ENCODE measurements at places on chromosomes 7 and 10.

GRCh38 chr7:132276976-132277725, 299.1 kb downstream of the PLXNA4 start:
- no peak for DNase-seq

- no peak for DNase-seq
Measured at GRCh38 chr7:140624392-140625191, 16.0 kb downstream of the DENND2A start.

GRCh38 chr7:112990624-112991023, 96.0 kb downstream of the GPR85 start:
- DNase-seq, result no peak

- DNase-seq, result no peak
Measured at GRCh38 chr10:128124813-128125403, 1.3 kb downstream of the MKI67 start.

GRCh38 chr7:72925546-72926120, 738 bp downstream of the POM121 start:
- no peak for DNase-seq

DNA sequence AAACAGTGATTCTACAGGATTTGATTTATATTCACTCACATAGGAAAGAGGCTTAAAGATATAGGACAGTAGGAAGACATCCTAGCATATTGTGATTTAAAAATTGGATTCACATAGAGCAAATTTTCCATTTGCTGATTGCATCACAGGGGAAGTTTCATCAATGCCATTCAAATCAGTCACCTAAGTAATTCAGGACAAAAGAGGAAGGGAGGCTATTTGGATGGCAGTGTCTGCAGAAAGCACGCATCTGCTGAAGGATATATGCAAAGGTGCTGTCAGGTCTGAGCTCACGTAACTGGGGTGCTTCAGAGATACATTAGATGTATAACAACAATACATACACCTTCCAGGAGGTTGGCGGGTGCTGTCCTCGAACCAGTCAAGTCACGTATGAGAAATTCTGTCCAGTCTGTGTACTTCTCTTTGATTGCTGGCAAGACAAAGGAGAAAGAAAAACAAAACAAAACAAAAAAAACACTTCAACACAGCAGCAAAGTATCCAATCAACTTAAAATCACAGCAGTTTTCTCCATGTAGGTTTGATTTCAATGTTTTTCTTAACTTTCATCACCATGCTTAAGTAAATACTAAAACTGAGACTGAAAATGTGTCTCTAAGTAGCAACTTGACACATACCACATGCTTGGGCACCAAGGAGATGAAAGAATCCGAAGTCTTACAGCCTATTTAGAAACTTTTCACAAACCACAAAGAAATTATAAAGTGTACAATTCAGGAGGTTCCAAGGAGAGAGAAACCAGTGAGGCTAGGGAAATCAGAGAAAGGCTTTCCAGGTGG, 125.1 kb downstream of the SFMBT2 start:
- DNase-seq, result no peak

DNA sequence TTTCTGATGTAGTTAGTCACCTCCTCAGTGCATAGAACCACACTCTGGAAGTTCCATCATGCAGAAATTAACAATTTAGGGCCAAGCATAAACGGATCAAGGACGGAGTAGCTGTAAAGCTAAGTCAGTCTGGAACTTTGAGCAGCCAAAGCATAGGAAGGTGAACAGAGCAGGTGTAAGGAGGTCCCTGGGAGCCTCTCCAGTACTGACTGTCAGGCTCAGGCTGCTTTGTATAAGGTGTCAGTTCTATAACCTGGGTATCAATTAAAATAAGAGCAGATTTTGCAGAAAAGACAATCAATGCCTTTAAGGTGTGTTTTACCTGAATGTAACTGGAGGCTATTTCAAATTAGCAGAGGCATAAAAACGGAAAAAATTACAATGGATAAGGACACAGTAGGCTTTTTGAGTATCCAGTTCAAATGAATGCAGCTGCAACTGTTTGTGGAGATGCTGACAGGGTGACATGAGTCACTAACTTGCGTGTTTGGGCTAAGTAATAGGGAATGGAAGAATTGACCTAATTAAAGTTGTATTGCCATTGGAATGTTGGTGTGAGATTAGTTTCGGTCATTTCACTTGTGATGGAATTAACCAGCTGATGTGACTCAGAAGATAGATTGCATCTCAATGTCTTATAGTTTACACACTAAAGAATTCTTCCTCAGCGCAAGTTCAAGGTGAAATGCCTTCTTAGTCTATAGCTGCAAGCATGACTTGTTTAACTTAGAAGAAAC, 417.9 kb upstream of the CNTNAP2 start:
- no peak for DNase-seq

DNA sequence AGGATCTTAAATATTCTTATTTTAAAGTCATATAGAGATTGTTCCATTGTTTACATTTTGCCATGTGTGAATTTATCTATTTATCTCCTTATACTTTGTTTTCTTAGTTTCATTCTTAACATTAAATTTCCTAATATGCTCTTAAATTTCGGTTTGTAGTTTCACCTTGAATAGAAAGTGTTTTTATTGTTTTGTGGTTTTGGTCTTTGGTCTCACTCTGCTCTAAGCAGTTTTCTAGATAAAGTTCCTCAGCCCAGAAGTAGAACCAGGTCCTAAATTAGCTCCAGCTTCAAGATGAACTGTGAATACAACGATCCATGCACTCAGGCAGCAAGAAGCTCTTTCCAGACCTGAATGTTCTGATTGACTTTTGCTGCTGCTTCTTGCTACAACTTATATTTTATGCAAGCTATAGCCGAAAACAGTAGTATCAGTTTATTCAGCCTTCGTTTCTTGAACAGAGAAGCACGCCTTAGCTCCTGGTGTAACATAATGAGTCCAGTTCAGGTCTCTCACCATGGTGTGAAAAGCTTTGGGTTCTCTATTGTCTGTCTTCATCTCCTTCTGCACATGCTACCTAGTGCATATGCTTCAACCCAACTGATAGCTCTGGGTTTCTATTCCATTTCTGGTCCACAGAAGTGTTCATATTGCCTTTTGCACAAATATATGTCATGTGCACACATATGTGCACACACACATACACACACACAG, 95.3 kb downstream of the SEM1 start:
- DNase-seq, result no peak

DNA sequence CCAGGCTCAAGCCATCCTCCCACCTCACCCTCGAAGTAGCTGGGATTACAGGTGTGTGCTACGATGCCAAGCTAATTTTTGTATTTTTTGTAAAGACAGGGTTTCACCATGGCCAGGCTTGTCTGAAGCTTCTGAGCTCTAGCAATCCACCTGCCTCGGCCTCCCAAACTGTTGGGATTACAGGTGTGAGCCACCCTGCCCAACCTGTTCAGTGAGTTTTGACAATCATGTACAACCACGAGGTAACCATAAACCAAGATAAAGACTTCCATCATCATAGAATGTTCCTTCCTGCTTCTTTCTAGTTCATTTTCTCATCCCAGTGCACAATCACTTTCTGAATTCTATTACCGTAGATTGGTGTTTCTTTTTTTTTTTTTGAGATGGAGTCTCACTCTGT, 30.5 kb upstream of the MKRN1 start:
- DNase-seq, result no peak

DNA sequence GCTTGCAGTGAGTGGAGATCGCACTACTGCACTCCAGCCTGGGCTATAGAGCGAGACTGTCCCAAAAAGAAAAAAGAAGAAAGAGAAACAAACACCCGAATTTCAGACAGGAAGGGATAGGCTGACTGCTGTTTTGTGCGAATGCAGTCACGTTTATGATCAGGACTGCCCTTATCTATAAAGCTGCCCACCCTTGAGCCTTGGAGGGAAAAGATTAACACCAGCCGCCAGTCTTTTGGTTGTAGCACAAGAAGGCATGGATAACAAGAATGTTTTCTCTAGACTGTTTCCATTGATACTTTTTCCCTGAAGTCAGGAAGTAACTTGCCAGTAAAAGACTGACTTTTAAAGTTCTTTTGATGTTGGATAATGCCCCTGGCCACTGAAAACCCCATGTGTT, 314.0 kb downstream of the BICC1 start:
- no peak for DNase-seq

GRCh38 chr10:50740293-50740648, 535 bp downstream of the ASAH2B start:
- no peak for DNase-seq

DNA sequence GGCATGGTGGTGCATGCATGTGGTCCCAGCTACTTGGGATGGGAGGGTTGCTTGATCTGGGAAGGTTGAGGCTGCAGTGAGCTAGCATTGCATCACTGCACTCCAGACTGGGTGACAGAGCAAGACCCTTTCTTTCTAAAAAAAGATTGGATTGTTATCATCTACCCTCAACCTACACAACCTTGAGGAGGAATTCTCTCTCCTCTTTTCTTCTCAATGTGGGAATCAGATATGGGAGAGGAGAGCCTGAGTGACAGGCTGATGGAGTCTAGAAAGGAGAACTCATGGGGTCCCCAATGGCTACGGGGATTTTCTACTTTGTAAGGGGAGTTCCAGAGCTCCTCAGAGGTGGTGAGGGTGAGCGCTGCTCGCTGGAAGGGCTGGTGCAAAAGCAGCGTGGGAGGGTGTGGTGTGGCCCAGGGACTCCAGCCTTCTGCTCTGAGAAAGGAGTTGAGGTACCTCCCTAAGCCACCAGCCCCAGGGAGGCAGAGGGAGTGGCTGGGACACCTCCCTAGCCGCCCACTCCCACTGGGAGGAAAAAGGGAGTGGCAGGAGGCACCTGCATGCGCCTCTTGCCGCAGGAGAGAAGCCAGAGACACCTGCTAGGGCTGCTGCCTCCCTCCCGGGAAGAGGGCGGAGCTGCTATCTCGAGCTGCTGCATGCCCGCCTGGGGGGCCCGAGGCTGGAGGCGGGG, 48.4 kb downstream of the GATA3 start:
- no peak for DNase-seq

DNA sequence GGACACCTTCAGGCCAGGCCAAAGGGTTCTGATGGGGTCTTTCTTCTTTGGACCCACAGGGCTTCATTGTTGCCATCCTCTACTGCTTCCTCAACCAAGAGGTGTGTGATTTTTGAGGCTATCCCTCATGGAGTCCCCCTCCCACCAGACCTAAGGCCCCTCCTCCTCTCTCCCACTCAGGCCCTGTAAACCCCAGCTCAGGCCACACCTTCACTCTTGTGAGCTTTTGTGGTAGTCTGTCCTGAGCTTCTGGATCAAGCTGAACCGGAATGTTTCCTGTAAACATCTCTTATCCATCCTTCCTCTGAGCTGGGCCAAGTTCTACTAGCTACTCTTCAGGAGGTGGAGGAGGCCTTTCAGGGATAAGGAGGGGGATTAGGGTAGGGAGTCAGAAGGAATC, 13.5 kb downstream of the GHRHR start:
- no peak for DNase-seq

DNA sequence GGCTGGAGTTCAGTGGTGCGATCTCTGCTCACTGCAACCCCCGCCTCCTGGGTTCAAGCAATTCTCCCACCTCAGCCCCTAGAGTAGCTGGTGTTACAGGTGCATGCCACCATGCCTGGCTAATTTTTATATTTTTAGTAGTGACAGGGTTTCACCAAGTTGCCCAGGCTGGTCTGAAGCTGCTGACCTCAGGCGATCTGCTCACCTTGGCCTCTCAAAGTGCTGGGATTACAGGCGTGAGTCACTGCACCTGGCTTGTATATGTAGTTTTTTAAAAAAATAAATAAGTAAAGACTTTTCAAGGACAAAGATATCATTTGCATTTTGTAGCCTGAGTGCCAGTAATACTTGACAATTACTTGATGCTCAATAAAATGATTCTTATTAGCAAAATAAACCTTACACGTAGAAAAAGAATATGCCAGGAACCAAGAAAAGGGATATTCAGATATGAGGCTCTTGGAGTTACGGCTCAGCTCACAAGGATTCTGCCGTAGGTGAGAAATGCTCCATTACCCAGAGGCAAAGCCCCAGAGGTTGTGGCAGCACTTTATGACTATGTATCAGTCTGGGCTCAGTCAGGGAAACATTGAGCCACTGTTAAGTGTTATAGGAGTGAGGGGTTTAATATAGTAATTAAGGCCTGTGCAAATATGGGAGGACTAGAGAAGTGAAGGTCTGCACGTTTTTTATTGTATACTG, 98.5 kb downstream of the TPST1 start:
- DNase-seq, result no peak

- no peak for DNase-seq
Measured at GRCh38 chr7:64638822-64639221, 27.1 kb upstream of the ZNF107 start.
